Activated CD4-positive, CD25-positive, alpha-beta regulatory T cell treated with anti-CD3 and anti-CD28 coated beads, Interleukin-2, amount 50 U/mL, for 24 hours (primary cell): ENCODE measurements at places on chromosomes 3 and 15.

DNA sequence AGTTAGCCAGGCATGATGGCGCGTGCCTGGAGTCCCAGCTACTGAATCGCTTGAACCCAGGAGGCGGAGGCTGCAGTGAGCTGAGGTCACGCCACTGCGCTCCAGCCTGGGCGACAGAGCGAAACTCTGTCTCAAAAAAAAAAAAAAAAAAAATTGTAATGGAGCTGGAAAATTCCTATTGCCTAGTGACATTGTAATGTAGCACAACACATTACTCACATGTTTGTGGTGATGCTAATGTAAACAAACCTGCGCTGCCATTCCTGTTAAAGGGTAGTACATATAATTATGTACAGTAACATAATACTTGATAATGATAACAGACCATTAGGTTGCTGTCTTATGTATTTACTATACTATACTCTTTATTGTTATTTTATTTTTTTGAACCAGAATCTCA, 39.1 kb downstream of the KNL1 start:
- ATAC-seq, result no peak

DNA sequence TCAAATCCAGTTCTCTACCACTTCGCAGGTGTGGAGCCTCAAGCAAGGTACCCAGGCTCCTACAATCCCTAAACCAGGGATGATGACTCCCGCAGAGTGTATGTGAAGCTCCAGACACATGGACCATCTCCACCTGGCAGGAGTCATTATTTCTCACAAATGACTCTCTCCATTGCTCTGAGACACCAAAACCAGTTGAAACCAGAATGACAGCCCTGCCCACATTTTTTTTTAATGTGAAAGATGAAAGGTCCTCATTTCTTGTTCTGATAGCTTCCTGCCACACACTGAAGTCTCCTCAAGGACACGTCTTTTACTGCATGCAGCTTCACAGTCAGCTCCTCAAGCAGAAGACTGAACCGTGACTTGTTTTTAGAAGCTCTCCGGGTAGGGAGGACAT, 61.4 kb upstream of the ZBTB38 start:
- peak; percentile 28 for ATAC-seq

DNA sequence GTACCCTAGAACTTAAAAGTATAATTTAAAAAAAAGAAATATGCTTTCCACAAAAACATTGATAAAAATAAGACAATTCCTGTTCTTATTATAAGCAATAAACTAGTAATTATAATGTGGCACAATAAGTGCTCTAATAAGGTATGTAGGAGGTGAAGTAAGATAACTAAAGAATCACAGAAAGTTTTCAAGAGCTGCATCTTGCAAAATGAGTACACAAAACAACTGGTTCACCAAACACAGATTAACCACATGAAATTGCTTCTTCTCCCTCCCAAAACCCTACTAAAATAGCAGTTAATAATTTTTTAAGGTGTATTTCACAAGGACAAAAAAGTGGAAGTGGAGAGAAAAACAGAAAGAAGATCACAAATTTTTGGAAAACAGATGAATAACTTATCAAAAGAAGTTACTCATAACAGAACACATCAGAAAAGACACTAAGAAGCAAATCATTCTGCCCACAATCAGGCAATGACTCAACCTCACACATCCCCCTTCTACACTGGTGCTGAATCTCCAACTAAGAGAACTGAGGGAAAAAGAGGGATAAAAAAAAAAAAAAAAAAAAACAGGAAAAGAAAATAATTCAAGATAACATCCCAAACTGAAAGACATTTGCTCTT, 64.2 kb downstream of the TBC1D5 start:
- peak; percentile 76 for ATAC-seq

DNA sequence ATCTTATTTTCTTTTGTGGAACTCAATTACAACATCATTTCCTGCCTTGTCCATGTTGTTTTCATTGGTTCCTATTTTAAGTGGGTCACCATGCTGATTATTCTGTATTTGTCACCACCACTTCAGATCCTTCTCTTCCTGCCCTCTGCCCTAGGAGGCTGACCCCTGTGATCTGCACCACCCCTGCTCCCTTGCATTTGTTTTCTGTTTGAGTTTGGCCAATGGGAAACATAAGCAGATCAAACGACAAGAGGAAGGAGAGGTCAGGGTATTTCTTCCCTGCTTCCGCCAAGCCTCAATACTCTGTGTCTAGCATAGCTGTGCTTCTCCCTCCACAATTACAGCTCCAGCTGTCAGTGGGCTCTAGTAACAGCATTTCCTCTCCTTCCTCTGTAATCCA, 71.6 kb downstream of the IMPG2 start:
- no peak for ATAC-seq

GRCh38 chr15:32878342-32878741, 160.5 kb downstream of the GREM1 start:
- no peak for ATAC-seq

- ATAC-seq, result no peak
These were observed 7.7 kb downstream of the CRABP1 start for GRCh38 chr15:78347586-78348543.

DNA sequence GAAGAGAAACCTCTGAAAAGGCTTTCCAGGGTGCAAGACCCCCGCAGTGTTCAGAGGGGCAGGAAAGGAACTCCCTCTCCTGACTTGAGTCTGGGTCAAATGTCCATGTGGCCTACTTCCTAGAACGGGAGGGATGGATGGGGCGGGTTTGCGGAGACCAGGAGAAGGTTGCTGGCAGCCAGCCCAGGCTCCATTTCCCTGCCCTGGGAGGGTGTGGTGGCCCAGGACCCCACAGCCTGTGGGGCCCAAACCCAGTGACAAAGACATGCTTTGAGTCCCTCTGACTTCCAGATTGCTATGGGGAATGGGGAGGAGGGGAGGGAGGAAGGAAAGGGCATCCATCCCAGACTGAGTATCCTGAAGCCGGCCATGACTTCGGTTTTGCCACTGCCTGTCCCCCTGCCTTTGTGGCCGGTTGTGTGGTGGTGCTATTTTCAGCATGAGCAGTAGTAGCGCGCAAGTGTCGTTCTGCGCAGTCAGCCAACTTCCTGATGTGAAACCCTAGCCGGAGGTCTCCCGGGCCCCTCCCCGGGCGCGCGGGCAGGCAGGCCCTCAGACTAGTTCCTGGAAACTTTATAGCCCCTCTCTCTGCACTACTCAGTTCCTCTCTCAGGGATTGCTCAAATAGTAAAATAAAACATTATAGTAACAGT, 24.4 kb downstream of the MAGEF1 start:
- ATAC-seq, result no peak

- no peak for ATAC-seq
These were observed 2.8 kb upstream of the RTP2 start for GRCh38 chr3:187705164-187705563.

DNA sequence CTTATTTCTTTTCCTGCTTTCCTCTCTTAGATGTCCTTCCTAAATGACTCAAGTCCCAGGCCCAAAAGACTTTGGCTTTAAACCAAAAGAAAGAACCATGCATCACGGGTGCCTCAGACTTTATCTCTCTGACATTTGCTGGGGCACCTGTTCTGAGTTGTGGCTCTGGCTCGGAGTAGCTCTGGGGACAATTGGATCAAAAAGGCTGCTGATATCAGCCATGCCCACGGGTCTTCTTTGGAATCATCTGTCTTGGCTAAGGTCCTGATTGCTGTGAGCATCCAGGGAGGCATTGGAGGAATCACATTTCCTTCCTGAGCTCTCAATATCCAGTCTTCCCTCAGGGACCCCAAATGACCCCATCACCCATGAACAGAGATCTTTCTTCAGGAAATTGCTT, 59.9 kb downstream of the CLSTN2 start:
- no peak for ATAC-seq

DNA sequence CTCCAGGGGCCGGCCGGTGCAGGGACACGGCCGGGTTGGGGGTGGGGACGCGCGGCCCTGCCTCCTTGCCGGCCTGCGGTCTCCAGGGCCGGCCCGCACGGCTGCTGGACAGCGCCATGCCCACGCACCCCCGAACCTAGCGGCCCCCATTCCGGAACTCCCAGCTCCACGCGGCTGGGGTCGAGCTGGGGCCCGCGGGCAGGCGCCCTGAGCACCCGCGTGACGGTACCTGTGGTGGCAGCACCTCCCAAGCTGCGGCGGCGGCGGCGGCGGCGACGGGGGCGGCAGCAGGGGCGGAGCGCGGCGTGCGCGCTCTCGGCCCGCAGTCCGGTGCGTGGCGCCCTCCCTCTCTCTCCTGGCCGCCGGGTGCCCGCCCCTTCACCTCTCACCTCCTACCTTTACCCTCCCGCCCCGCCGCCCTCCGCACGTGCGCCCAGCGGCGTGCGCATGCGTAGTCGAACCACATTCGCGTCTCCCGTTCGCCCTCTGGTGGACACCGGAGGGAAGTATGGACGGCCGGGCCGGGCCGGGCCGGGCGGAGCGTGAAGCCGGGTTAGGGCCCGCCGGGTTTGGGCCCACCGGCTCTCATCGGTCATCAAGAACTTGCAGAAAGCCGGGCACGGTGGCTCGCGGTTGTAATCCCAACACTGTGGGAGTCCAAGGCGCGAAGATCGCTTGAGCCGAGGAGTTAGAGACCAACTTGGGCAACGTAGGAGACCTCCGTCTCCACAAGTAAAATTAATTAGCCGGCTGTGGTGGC, at the start of gene SCAP:
Gene SCAP, minus strand, starts transcription at position 372 of the 760 bp plus-strand sequence. CDS start 32,948 bp downstream, outside the sequence.
- ATAC-seq, result peak; percentile 94

- ATAC-seq, result no peak
These were observed 92.5 kb upstream of the MB21D2 start for GRCh38 chr3:193010191-193010590.

DNA sequence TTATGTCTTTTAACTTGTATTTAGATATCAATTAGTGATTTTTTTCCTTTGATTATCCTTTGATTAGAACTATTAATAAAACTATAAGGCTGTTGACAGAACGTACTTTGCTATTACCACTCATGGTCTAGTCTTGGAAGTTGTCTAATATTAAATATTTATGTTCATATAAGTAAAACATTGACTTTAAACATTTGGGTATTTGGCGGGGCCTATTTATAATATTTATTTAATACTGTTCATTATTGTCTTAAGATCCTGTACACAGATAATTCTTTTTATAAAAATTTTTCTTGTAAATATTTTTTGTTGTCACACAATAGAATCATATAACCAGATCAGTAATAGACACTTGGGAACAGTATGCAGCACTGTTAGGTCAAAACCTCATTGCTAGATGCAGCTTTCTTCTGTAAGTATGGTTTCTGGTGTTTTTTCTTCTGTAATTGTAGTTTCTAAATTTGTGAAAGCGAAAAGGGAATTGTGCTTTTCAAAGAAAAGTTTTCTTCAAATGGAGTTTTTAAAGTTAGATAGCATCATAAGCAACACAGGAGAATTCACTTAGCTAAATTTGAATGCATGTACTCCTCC, 93.4 kb downstream of the FNDC3B start:
- ATAC-seq, result no peak

DNA sequence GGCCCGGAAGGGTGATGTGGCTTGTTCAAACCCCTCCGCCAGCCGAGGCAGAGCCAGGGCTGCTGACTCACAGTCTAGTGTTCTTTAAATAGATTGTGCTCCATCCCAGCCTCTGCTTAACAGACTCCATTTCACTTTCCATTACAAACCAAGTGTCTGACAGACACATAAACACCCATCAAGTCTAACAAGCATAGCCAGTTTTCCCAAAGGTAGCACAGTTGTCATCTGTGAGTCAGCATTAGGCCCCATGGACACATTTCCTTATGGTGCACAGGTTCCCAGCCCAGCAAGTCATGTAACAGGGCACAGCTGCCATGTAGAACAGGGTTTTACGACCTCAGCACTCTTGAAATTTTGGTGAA, 109.9 kb upstream of the RAP2B start:
- ATAC-seq, result no peak

GRCh38 chr15:97840501-97840900, 120.0 kb upstream of the ARRDC4 start:
- ATAC-seq, result no peak

GRCh38 chr3:835096-835495, 257.7 kb upstream of the CNTN6 start:
- no peak for ATAC-seq

DNA sequence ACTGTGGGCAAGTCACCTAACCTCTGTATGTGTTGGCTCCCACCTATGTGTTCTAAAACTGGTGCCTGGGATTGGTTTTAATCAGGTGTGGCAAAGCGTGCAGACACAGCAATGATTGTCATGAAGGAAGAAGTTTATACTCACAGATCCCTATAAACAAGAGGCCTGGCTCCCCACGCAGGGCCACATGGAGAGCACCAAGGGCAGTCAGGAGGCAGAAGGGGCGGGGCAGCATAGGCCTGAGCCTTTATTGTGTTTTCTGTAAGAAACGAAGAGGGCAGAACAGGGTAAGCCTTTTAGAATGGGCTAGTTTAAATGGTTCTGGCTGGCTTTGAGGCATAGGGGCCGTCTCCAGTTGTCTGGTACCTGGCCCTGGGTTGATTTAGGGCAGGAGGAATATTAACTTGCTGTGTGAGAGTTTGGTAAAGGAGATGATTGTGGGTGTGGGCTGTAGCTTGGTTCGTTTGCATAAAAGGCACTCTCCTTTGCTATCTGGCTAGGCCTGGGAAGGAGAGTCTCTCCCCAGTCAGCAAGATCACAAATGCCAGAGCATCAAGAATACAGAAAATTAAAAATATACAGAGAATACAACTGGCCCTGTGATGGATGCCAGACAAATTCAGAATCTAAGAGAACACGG, 2.2 kb upstream of the FBXW12 start:
- ATAC-seq, result no peak

- ATAC-seq, result no peak
These were observed 193.4 kb upstream of the HES1 start for GRCh38 chr3:193942516-193943055.

DNA sequence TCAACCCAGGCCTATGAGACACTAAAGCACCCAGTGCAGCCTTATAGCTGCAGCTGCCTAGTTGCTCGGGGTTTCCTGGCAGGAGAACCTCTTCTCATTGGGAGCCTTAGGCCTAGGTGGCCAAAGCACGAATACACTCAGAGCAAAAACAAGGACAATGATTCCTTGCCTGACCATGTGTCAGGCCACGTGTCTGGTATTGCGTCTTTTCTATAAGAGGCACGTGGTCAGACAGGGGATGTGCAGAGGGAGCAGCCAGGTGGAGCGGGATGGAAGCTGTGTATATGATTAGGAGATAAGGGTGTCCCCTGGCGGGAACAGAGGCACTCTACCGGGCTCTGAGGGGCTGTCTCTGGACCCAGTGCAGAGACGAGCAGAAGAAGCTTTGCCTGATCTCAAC, 26.4 kb downstream of the SLC22A14 start:
- no peak for ATAC-seq

GRCh38 chr15:38075466-38075865, 141.0 kb downstream of the TMCO5A start:
- ATAC-seq, result no peak

- peak; percentile 47 for ATAC-seq
These were observed 55.3 kb downstream of the CCR4 start for GRCh38 chr3:33006571-33007286.

DNA sequence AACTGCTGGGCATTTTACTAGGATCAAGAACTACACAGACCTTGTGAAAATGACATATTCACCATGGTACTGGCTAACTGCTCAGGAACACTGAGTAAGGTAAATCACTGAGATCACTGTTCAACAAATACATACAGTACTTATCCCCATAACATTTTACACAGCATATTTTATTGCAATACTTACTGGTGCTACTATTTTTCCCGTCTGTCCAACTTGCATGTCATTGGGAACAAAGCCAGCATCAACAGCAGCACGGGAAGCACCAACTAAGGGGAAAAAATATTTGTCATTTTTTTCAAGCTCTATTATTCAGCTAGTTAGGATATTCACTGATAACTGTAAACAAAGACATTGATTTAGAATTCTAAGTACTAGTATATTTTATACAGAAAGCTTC, 37.0 kb downstream of the ETFA start:
- ATAC-seq, result no peak

- no peak for ATAC-seq
These were observed 389.3 kb downstream of the MCTP2 start for GRCh38 chr15:94620632-94621031.
